GM19239 (cell line): ENCODE measurements at places on chromosomes 11 and 22.

GRCh38 chr11:57457643-57458023 is 2.7 kb upstream of the RTN4RL2 start:
- no peak for DNase-seq

- no peak for DNase-seq
Observed at GRCh38 chr11:69537126-69537525, 55.7 kb downstream of the LINC01488 start.

GRCh38 chr22:27632451-27633295 is 168.9 kb downstream of the MN1 start:
- no peak for DNase-seq

DNA sequence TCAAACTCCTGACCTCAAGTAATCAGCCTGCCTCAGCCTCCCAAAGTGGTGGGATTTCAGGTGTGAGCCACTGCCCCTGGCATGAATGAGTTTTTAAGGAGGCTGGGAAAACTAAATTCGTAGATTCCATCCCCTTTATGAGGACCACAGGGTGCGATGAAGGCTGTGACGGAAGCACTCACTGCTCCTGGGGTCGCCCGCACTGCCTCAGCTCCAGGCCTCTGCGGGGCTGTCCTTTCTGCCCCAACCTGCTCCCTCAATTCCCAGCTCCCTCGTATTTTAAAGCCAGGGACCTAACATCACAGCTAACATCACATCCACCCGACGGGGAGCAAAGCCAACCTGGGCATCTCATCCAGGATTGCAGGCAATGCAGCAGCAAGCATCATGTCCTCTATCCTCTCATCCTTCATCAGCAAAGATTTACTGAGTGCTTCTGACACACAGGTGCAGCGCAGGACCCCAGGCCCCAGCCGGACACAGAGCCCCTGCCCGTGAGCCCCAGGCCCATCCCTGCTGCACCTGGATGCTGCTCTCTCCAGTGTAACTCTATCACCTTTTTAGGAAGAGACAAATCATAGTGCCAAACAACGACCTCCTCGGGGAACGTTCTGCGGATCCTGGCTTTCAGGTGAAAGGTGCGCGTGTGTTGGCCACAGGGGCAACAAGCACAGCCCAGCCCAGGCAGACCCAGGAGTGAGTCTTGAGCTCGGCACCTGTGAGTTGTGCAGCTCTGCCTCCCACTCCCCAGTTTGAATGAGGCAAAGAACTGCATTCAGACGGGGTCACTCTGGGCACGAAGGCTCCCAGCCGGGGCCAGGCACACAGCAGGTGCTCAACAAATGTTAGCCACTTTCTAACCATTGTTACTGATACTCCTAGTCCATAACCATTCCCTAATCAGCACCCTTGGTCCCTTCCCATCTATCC is 134.3 kb downstream of the CRYBB2 start:
- DNase-seq: no peak

DNA sequence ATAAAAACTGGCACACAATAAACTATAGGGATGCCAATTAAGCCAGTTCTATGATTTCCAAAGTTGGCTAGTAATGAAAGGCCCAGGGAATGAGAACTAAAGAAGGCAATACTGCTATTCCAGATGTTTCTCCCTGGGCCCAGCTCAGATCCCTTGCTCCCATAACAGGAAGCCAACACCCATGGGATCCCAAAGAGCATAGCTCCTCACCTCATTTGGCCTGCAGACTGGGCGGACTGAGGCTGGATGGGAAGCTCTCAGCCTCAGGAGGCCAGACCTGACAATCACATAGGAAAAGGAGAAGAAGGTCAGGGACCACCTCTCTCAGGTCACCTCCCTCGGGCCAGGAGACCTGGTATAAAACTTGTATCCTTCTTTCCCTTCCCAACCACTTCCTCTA is 5.3 kb downstream of the TBC1D10A start:
- DNase-seq: no peak

DNA sequence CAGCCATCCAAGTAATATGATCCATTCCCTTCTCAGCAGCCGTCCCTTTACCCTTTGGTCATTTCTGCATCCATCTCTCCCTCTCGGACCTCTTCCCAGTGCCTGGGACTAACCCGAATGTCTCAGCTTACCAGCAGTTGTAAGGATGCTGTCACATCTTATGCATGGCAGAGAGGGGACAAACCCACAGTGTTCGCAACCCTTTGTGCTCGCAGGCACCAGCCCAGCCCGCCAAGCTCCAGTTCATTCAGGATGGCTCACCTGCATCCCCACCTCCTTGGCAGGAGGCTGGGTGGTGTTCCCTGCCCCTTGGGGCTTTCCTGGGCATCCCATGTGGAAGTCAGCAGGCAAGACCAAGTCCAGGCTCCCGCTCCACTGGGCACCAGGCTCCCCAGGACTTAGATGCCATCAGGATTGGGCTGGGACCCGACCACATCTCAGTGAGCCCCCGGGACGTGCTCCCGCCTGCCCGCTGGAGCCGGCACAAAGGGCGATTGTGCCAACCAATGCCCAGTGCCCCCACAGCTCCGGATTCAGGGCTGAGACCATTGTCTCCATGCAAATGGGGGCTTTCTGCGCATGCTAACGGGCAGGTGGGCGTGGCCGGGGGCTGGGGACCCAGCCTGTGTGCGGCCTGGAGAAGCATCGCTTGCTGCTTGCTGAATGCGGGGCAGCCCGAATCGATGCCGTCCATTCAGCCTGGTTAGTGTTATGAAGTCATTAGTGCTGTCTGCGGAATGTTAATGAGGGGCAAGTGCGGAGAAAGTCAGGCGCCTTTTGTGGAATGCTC is 108.6 kb downstream of the KCNQ1OT1 start:
- peak; percentile 1 for DNase-seq

- DNase-seq: no peak
Observed at GRCh38 chr11:67423466-67423865, 4.8 kb upstream of the RPS6KB2 start.

GRCh38 chr11:130719220-130719915 is 196.9 kb downstream of the SNX19 start:
- no peak for DNase-seq

DNA sequence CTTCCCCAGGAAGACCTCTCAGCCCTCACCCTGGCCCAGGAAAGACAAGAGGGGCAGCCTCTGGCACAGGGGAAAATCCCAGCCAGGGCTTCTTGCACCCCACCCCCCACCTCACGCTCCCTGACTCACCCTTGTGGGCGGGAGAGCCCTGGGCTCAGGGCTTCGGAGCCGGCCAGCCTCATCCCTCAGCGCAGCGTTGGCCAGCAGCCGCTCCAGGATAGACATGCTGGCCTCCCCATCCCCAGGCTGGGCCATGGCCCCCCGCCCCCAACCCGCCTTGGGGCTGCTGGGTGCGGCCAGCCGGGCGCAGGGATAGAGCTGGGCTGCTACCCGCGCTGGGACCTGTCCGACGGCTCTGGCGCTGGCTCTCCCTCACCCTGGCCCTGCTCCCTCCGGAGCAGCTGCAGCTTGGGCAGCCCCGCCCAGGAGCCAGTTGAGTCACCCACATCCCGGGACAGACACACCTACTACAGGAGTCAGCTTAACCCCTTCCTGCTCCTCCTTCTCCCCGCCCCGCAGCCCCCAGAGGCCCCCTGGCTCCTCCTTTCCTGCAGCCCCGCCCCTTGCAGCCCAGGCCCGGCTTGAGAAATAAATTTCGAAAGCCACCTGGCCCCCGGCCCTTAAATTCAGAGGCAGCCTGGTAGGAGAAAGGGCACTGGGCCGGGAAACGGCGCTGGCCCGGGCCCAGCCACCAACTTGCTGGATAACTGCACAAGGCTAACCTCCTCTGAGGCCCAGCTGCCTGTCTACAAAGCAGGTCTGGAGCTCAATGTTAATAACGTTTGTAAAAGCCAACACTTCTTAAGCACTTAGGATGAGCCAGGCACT is 13.4 kb downstream of the TNKS1BP1 start:
- DNase-seq: peak; percentile 93

DNA sequence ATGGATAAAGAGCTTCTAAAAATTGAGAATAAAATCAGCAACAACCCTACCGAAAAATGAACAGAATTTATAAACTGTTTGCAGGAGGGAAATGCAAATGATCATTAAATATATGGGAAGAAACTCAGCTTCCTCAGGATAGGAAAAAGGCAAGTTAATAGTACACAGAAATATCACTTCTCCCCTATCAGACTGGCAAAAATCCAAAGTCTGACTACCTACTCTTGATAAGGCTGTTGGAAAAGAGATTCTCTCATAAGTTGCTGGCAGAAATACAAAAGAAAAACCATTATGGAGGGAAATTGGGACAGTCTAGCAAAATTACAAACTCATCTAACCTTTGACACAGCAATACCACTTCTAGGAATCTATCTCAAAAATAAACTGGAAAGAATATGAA is 100.9 kb upstream of the LDLRAD3 start:
- no peak for DNase-seq

DNA sequence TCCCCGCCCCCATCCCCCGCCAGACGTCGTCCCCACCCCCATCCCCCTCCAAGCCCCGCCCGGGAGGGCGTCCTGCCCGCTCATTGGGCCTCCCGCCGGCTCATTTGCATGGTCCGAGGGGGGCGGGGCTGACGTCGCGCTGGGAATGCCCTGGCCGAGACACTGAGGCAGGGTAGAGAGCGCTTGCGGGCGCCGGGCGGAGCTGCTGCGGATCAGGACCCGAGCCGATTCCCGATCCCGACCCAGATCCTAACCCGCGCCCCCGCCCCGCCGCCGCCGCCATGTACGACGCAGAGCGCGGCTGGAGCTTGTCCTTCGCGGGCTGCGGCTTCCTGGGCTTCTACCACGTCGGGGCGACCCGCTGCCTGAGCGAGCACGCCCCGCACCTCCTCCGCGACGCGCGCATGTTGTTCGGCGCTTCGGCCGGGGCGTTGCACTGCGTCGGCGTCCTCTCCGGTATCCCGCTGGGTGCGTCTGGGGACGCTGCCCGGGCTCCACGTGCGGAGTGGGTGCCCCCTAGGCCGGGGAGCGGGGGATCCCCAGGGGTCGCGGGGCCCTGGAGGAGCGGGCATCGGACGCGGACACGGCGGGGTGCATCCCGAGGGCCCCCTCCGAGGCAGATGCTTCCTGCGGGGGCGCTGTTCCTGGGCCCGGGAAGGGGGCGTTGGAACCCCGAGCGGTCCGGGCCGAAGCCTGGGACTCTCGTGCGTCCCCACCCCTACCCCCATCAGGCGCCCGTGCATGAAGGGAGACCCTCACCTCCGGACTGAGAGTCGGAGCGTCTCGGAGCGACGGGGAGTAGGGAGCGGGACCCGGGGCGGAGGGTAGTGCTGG is at the start of gene PNPLA3:
Gene PNPLA3 (plus strand): TSS at position 175 of the 834 bp plus-strand sequence. CDS start 107 bp downstream, at position 282.
- peak; percentile 66 for DNase-seq

DNA sequence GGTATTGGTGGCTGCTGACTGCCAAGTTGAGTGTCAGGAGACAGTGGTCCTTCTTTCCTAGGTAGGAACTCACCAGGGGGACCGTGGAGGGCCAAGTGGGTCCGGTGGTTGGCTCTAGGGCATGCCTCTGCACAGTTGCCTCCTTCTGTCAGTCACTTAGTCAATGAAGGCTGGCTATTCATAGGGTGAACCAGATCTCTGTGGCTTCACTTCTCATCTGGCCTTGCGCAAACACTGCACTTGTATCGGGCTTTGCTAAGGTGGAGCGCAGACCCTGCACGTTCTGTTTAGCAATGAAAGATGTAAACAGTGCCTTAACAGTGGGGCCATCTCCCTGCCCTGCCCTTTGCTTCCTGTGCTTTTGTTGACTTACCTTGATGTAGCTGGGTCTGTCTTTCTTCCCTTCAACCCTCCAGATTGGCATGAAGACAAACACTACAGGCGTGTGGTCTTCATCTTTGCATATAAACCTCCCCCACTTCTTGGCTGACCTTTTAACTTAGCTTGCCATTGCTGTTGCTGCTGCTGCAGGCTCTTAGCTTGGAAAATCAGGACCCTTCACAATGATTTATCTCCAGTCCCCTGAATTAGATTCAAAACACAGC is 6.7 kb upstream of the SORL1-AS1 start:
- no peak for DNase-seq

DNA sequence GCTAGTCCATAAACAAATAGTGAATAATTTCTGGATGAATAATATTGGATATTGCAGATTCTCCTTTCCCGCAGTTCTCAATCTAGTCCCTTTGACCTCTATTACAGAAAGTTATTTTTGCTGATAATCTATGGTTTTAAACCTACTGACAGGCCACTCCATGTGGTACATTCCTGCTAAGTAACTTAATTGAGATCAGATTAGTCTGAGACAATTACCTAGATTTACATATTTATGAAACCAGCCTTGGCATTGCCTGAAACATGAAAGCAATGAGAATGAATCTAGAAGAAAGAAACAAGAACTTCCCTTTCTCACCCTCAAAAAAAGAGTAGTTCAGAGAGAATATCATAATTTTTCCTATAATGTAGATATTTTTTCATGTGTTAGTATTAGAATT is 964.2 kb downstream of the JRKL start:
- no peak for DNase-seq

GRCh38 chr11:130034236-130034635 is 31.6 kb upstream of the PRDM10 start:
- DNase-seq: no peak

- no peak for DNase-seq
Observed at GRCh38 chr11:65187146-65187675, 5.5 kb downstream of the CAPN1 start.

DNA sequence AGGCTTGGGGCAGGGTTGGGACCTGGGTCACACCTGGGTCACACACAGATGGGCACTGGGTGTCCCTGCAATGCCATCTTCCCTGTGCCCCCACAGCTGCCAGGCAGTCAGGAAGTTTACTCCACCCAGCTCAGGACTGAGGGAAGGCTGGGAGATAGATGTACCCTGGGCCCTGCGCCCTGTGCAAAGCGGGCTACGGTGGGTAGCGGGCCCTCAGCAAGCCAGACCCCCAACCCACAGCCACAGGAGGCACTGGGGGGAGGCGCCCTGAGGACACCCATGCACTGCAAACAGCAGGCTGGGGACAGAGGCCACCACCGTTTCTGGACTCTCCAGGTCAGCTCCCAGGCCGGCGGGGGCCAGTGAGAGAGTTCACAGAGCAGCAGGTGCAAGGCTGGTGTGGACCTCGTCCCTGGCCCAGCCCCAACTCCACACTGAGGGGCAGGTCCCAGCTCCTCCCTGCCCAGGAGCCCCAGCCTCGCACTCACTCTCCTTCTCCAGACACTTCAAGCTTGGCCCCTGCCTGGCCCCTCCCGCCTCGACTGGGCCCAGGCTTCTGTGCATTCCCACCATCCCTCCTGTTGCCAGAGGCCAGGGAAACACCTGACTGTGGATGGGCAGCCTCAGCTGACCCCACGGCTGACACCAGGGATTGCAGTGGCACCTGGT is 4.9 kb downstream of the DUSP8 start:
- no peak for DNase-seq
